ENCODE measurements at places on chromosomes 5 and 9. TPM values are rescaled to one million over a fixed set of nuclear protein-coding genes. Genes with fewer than 3 reads are reported as not detected.
A peak's percentile ranks its signal among the peaks of the same experiment; 100 is the strongest.

DNA sequence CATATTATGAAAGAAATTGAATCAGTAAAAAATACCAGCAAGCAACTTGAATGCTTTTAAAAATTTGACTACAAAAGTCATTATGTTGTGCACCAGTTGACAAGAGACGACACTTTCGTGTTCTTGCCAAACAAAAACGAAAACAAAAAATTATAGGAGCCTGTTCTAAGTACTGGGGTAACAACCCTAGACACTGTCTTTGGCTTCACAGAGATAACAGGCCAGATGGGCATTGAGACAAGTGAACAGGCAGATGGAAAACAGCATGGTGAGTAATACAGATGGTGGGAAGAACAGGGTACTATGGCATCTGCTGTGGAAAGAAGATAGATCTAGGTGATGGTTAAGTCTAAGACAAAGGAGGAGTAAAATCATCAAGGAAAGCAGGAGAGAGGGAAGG is 99.0 kb downstream of the CDH12 start:
- DNase-seq, result no peak

- no peak for DNase-seq
Observed at GRCh38 chr9:126375386-126375785, 48.8 kb downstream of the MVB12B start.

Gene LURAP1L
- 64.6 TPM for polyA plus RNA-seq

DNA sequence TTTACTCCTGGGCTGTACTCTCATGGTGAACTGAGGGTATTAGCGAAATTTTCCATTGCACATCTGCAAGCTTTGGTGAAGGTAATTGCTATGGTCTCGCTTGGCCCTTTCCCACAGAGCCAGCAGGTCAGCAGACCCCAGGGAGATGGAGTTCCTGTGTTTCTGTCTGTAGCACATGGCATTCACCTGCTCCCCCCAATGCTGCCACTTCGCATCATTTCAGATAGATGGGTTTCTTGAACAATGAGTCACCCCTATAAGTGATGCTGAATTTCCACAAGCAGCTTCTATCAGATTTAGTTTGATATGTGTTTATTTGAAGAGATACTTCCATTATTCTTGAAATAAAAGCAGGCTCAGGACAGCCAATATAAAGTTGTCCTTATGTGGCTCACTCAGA is 117.8 kb downstream of the ERCC6L2 start:
- no peak for DNase-seq

GRCh38 chr5:54902791-54903473 is 82.5 kb downstream of the ESM1 start:
- no peak for DNase-seq

Gene GPRIN1
- polyA plus RNA-seq, result 1.1 TPM

Gene TRAPPC13
- polyA plus RNA-seq, result 30.5 TPM

- DNase-seq, result no peak
Observed at GRCh38 chr9:116318468-116319374, 165.1 kb downstream of the PAPPA start.

Gene SERF1A
- polyA plus RNA-seq, result 5.0 TPM

Gene WHRN
- 10.1 TPM for polyA plus RNA-seq

- no peak for DNase-seq
Observed at GRCh38 chr5:127025467-127025866, 4.9 kb downstream of the MARCHF3 start.

DNA sequence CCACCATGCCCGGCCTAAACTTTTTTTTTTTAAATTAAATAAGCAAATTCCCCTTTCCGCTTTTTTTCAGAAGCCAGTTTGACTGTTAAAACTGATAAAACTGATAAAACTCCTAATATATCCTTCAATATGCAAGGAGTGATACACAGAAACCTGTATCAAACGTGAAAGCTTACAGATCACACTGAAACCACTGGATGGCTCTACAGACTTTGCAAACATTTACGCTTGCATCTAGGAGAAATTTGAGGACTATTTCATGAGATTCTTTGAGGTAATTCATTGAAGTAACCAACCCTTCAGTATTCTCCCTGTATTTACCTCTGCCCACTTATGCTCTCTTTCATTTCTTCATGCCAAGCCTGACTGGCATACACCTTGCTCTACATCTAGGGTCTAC is 40.6 kb upstream of the CHD1 start:
- peak; percentile 12 for DNase-seq

Gene SPATA31D4
- not detected for polyA plus RNA-seq

- DNase-seq, result no peak
Observed at GRCh38 chr9:5893591-5894236, 3.0 kb downstream of the MLANA start.

- DNase-seq, result no peak
Observed at GRCh38 chr9:107942291-107942690, 452.7 kb upstream of the KLF4 start.
